ENCODE measurements at places on chromosomes 2 and 18. TPM values are rescaled to one million over a fixed set of nuclear protein-coding genes. Genes with fewer than 3 reads are reported as not detected.

Gene DSC3
- 0.46 TPM for total RNA-seq

Gene TSGA10
- 5.6 TPM for total RNA-seq

Gene EPG5
- 12.9 TPM for total RNA-seq

Gene ALLC
- not detected for total RNA-seq

Gene CCDC74B
- total RNA-seq: 1.4 TPM

Gene SRD5A2
- total RNA-seq: not detected

Gene TMBIM1
- total RNA-seq: 52.2 TPM

Gene PLEKHH2
- total RNA-seq: 0.89 TPM
